ENCODE measurements at places on chromosomes 4 and X. TPM values are rescaled to one million over a fixed set of nuclear protein-coding genes. Genes with fewer than 3 reads are reported as not detected.

RRH gene
- 0.16 TPM for polyA plus RNA-seq

IL3RA gene
- polyA plus RNA-seq, result 0.79 TPM

WNK3 gene
- polyA plus RNA-seq, result not detected

UCP1 gene
- not detected for polyA plus RNA-seq

CSAG1 gene
- polyA plus RNA-seq, result not detected

EXOC1L gene
- polyA plus RNA-seq, result 0.59 TPM

ZNF711 gene
- 0.61 TPM for polyA plus RNA-seq

DNA sequence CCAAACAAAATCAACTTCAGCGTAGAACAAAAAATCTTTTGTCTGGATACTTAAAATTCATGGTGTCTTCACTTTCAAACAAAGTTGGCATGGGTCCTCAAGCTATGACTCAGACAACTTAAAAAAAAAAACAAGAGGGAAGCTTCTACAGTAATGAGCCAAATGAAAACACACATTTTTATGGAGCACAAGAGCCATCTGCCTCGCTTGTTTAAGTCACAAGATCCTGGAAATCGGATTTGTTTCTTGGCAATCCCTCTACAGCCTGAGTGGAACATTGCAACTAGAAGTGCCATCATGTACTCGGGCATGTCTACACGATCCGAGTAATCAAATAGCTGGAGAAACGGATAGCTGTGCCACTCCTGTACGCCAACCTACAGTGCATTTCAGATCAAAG is 22.6 kb downstream of the LAMP2 start:
- DNase-seq, result no peak

GRCh38 chr4:14383652-14384051 is 618.6 kb upstream of the CPEB2 start:
- DNase-seq, result peak; percentile 15

DNA sequence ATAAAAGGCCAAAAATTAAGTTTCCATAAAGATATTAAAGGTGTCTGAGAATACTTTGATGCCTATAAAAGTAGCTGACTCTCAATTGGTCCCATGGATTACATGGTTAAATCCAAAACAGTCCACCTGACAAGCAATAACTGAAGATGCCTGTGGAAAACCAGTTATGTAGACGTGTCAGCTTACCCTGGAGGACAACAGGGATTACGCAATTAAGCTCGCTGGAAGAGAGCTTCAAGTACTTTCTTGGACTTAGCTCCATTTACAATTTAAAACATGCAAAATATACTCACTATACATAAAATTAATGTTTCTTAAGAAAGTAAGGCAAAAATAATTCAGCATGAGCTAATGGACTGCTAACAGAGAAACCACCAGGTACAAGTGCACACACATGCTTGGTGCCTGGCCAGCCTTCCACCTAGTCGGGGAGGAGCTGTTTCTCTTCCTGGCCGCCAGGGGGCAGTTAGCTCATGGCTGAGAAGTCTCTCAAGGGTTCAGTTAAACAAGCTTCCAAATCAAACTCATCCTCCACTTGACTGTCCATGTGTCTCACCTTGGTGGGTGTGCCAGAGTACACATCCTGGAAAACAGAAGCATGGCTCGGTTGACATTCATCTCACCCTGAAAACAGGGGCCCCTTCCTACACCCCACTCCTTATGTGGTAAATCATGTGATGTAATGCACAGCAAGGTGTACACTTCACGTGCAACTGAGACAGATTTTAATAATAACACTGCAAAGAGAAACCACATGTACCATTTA is 9.2 kb upstream of the FAM53A start:
- DNase-seq, result peak; percentile 74

DNA sequence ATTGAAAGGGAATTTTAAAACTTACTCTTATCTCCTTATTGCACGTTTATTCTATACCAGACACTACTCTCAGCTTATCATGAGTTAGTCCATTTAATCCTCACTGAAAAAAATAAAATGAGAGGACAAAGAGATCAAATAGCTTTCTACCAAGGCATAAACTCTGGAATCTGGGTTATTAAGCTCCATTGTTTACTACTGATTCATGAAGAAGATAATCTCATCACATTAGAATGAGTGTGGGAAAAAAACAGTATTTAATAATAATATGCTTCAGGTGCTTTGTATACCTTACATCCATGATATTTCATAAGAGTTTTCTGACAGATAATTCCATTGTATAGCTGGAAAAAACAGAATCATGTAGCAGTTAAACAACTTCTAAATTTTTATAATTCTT is 1092.6 kb downstream of the TECRL start:
- DNase-seq, result no peak

- no peak for DNase-seq
Observed at GRCh38 chrX:118545510-118545909, 49.9 kb downstream of the DOCK11 start.

DNA sequence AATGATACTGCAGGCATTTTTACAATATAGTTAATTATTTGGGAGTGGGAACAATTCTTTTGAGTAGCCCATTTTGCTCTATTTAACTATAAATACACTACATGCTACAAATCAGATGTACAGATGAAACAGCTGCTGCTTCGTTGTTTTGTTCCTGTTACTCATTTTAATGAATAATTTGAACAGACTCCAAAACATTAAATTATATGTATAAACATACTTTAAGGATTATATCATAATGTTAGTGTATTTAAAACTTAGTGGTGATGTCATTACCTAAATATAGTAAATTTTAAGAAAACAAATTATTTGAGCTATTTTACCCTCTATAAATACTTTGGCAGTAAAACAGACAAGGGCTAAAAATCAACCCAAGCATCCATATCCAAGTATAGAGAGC is 60.7 kb downstream of the GAB1 start:
- no peak for DNase-seq

- DNase-seq, result no peak
Observed at GRCh38 chr4:6230827-6231662, 30.7 kb upstream of the JAKMIP1 start.

- DNase-seq, result no peak
Observed at GRCh38 chrX:1679238-1679637, 64.4 kb downstream of the ASMT start.

- DNase-seq, result peak; percentile 92
Observed at GRCh38 chrX:56764153-56764974, 35.3 kb downstream of the NBDY start.

DNA sequence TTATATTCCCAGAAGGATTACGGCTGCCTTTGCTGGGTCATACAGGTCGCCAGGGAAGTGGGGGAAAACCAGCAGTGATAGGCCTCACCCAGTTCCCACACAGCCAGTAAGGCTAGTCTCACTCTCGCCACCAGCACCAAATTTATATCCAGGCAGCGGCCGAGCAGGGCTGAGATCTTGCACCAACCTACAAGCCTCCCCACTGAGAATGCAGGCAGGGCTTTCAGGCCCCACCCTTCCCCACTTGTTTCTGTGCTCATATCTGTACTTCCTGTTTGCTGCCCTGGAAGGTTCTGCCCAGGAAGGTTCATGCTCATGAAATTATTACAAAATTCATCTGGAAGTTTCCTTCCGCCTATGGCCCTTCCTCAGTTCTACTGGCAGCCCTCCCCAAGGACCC is 179.7 kb downstream of the STIM2 start:
- no peak for DNase-seq

DNA sequence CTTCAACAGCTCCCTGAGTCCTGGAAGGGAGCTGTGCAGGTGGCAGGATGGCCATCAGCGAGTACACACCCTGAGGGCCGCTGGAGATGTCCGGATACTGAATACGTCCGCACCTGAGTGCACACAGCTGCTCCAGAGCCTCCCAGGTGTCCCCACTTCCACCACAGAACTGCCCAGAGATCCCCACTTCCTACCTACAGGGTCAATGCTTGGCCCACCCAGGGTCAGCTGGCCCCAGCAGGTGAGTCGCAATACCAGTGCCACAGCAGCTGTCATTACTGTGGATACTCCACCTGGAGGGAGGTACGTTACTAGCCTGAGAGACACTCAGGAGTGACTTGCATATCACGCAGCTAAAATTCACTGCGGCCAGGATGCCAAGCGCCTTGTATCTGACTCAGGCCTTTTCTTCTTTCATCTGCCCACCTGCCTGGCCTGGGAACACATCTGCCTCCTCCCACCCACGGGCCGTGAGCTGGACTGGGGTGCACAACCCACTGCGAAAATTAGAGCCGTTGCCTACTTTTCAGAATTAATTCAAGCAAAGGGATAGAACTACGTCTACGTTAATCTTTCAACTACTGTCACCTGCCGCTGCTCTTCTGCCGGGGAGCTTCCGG is 9.4 kb downstream of the C4orf50 start:
- no peak for DNase-seq

DNA sequence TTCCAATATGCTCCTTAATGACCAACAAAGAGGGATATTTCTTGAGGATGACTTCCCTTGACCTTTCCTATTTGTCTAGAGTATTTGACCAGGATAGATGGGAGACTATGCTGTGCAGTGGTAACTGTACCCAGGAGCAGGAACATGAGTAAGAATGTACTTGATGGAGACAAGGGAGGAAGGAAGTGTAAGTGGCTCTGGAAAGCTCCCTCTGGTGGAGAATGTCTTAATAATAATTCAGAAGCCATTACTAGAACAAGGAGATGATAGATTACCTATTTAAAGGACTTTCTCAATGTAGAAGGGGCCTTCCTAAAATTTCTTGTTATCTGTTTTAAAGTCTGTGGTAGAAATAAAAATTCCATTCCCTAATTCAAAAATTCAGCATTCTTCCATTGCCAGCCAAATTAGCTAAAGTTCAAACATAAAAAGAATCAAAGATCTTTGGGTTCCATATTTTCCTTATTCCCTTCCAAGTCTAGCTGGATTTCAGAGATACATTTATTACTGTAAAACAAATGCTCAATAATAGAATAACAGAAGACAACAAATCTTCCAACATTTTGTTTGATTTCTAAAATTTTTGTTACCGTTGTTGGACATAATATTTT is 83.8 kb downstream of the GRID2 start:
- DNase-seq, result no peak

DNA sequence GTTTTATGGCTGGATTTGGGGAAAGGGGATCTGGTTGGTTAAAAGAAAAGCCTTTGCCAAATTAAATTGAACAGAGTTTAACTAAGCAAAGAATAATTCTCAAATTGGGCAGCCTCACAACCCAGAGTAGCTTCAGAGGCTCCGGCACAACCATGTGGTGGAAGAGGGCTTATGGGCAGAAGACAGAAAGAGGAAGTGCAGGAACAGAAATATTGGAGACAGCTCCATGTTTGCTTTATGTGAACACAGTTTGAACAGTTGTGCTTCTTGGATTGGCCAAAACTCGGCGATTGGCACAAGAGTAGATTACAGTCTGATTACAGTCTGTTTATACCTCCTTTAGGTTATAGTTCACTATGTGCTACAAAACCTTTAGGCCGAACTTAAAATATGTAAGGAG is 562.7 kb downstream of the TRIML1 start:
- DNase-seq, result no peak

GRCh38 chr4:4428966-4429875 is 42.3 kb downstream of the NSG1 start:
- DNase-seq, result no peak

GRCh38 chr4:72118017-72118416 is 86.2 kb downstream of the NPFFR2 start:
- no peak for DNase-seq

GRCh38 chr4:76011700-76012387 is 4.5 kb upstream of the CXCL9 start:
- DNase-seq, result no peak

DNA sequence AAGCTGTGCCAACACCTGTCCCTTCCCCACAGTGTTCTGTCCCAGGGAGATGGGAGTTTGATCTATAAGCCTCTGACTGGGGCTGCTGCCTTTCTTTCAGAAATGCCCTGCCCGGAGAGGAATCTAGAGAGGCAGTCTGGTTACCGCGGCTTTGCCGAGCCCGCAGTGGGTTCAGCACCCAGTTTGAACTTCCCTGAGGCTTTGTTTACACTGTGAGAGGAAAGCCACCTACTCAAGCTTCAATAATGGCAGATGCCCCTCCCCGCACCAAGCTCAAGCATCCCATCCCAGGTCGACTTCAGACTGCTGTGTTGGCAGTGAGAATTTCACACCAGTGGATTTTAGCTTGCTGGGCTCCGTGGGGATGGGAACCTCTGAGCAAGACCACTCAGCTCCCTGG is 33.3 kb upstream of the ARSJ start:
- peak; percentile 14 for DNase-seq

DNA sequence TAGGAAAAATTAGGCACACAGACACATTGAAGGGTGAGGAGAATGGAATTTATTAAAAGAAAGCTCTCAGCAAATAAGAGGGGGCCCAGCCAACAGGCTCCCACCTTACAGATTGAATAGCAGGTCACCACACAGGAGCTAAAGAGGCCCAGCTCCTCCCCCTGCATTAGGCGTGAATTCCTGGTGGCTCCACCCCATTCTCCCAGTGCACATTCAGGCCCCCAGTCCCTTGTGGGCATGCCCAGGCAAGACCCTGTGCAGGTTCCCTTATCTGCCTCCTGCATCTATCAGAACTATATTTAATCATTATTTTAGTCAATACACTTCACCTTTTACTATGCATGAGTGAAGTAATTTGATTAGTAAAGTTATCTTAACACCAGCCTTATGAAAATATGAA is 856.3 kb upstream of the NDST4 start:
- no peak for DNase-seq

DNA sequence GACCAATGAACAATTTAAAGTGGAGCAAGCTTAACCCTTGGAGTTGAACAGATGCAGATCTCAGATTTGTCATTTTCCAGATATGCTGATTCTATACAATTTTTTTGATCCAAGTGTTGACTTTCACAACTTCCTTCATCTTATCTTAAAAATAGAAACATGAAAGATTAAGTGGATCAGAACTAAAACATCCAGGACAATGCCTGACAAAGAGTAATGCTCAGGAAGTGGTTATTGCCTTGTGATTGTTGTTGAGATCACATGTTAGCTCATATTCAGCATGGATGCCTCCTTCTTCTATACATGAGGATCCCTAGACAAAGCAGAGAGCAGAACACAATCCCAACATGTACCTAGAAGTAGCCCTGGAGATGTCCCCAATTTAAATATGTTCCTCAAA is 160.9 kb downstream of the PPARGC1A start:
- no peak for DNase-seq

GRCh38 chr4:7692451-7693236 is 247.0 kb downstream of the AFAP1 start:
- no peak for DNase-seq

- no peak for DNase-seq
Observed at GRCh38 chr4:20046179-20046578, 205.5 kb upstream of the SLIT2 start.

- peak; percentile 42 for DNase-seq
Observed at GRCh38 chrX:10015723-10016518, 48.8 kb downstream of the CLDN34 start.
